ENCODE measurements at places on chromosomes 12 and 14.

DNA sequence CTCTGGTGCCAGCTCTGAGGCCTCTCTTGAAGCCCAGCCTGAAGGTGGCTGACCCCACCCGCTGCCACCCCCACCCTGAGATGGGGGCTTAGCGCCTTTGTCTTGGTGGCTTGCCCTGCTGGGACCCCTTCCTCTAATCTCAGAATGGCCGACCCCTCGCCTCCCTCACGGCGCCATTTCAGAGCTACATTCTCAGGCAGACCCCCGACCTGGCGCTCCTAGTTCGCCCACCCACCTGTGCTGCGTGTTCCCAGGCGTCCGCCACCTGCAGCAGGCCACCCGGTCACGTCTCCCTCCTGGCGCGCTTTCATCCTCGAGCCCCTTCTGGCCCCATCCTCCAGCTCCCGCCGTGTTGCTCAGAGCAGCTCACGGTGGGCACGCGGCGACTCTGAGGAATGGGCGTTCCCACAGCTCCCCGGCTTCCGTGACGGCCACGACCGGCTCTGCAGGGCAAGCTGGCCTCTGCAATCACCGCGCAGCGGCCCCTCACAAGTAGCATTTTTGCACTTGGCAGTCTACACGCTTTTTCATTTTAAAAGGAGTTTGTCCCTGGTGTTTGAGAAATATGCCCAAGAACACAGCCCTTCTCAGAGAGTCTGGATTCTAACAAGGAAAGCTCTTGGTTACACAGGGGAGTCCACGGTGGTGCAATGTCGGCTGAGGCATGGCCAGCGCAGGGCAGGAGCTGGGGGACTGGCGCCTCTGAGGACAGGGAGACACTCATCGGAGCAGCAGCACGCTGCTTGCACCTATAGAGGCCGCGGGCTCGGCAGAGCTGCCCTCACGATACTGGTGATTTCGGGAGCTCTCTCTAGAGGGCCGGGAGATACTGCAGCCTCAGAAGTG lies 105.7 kb upstream of the C14orf180 start:
- no peak for DNase-seq

DNA sequence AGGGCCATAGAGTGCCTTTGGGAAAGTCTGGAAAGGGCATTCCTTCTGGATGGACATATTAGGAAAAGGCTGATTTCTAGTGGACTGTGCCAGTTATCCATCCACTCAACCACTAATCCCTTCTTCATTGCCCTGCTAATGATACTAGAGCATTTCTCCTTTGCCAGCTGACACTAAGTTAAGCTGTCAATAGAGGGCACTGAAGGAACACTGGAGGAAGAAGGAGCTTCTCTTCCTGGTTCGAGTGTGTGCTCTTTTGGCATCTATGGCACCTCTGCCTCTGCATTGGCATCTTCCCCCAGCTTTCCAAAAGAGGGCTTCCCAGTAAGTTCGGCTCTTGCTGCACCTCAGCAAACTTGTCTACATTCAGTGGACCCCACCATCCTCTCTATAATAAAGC lies 165.4 kb downstream of the DERA start:
- peak; percentile 73 for DNase-seq

DNA sequence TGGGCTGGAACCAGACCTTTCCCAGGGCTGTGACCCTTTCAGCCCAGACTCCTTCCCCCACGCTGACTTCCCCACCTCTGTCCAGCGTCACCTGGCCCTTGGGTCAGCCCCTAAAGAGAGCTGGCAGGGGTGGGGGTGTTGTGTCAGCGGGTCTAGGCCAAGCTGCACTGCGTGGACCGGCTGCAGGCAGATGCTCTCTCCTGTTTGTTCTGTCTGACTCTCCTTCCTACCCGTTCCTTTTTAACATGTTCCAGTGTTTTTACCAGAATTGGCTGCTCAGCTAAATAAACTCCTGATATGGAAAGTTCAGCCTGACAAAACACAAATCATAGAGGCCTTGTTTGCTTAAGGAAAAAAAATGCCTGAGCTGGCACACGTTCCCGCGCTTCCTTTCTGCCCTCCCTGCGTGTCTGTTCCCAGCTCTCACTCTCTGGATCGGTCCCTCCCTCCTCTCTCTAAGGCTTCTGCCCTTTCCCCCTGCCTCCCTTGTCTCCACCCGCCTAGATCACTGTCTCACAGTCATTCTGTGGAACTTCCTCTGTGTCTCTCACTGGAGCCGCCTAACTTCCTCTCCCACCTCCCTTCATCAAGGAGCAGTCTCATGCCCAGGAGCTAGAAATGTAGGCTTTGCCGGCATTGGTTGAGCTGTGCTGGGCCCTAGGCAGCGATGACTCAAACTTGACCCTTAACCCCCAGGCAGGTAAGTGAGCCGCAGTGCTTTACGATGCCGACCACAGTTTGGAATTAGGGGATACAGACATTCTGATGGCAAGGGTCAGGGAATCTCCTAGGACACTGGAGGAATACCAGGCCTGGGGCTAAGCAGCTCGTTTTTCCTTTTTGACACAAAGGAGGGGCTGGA lies 15.5 kb upstream of the MLXIP start:
- DNase-seq: peak; percentile 19

GRCh38 chr12:112812600-112813406 lies 21.3 kb downstream of the RPH3A start:
- no peak for DNase-seq

DNA sequence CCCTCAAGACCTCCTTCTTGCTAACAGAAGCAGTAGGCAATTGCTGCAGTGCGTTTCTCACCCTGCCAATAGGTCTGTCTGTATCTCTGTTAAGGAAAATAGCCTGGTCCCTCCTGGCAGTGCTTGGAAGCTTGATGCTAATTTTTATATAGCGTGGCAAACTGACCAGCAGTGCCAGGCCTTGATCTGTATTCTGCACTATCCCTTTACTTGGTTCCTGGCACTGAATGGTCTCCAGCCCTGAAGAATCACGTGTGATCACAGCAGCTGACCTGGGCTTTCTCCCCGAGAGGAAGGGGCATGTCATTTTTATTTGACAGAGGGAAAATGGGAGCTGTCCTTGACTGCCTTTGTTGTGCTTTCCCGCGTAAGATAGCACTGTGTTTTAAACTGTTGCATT lies 48.7 kb upstream of the TRAF3 start:
- no peak for DNase-seq

- no peak for DNase-seq
Observed at GRCh38 chr12:28320353-28320752, 130.1 kb downstream of the CCDC91 start.

GRCh38 chr12:124917135-124917840 lies 2.8 kb upstream of the UBC start:
- DNase-seq: no peak

DNA sequence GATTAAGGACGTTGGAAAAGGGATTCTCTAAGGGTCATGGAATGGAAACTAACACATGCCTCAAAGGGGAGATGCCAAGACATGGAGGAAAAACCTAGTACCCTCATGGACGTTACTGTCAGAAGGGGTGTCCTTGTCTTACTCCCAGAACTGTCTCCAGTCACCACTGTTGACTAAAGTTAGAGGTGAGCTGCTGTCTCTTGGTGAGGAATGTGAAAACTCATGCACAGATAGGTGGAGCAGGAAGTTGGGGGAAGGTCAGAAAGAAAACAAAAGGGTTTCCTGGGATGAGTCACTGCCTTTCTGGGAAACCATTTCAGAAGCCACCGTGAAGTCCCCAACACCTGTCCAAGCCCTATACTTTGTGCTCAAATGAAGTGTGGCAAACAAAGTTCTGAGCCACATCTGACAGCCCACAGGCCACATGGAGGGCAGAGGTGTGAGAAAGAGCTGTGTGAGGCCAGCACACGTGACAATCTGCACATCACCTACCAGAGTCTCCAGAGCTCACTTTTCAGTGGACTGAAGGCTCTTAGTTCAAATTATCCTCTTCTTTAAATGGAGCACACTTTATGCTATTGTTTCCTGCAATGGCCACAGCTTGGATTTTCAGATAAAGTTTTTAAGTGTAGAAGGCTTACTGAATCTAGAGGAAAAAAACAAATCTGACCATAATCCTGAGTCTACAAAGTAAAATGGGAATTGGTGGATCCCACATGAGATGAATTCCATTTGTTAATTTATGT lies 92.9 kb upstream of the EGLN3 start:
- DNase-seq: no peak

DNA sequence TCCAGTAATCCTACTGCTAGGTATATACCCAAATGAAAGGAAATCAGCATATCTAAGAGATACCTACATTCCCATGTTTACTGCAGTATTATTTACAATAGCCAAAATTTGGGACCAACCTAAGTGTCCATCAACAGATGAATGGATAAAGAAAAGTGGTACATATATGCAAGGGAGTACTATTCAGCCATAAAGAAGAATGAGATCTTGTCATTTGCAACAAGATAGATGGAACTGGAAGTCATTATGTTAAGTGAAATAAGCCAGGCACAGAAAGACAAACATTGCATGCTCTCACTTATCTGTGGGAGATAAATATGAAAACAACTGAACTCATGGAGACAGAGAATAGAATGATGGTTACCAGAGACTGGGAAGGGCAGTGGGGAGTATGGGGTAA lies 109.5 kb downstream of the INSM2 start:
- DNase-seq: no peak

DNA sequence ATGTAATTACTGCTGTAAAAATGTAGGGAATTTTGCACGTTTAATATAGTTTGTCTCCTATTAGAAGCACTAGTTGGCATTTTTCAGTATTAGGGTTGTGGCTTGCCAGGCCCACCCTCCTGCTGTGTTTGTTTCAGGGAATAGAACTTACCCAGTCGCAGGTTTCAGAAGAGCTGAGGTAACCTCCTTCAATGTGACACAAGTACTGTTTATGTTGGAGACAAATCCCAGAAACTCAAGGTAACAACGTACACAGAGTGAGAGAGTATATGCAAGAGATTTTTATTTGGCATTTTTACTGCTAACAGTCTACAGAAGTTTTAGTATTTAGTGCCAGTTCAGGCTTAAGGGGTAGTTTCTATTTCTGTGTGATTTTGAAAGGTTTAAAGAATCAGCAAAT lies 284.3 kb downstream of the RAD51B start:
- no peak for DNase-seq

DNA sequence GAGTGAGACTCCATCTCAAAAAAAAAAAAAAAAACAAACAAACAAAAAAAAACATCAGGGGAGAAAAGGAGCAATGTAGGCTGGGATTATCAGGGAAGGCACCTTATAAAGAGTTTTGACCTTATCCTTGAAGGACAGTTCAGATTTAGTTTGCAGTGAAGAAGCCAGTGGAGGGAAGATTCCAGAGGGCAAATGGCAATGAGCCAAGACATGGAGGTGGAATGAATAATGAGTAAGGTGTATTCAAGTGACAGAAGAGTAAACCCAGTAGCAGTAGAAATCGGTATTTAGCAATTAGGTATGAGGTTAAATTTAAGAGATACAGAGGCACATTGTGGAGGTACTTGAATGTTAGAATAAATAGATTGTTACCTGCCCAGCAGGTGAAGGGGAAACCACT lies 2.2 kb upstream of the DUSP16 start:
- no peak for DNase-seq

GRCh38 chr12:118375348-118375747 lies 1.0 kb upstream of the SUDS3 start:
- DNase-seq: no peak

GRCh38 chr12:30203981-30204380 lies 420.2 kb upstream of the TMTC1 start:
- no peak for DNase-seq

DNA sequence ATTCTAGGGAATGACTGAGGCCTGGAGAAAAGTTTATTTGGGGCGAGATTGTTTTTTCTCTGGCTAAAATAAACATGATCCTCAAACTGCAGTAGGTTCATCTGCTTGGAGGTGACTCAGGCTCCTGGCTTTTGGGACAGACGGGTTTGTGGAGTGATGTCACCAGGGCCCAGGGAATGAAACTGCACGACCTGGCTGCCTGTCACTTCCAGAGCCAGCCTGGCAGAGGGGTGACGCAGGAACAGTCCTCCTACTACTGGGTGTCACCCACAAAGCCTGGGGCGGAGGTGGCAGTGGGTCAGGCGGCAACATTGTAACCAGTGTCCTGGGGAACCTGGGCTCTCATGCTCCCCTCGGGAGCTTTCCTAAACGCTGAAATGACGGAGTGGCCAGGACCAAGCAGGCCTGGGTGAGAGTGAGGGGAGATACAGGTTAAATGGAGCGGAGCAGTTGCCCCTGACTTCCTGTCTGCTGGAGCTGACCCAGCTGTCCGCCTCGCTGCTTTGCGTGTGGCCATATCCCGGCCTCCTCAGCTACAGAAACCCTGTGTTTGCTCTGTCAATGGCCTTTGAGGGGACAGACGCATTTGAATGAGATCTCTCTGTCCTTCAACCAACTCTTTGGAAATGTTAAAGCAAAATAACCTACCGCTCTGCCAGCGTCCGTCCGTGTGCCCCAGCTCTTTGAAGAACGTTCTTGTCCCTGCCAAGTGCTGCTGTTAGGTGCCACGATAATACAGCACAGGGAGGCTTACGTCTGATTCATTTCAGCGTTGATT lies 6.5 kb downstream of the HIP1R start:
- no peak for DNase-seq

GRCh38 chr14:99540196-99541032 lies 59.2 kb downstream of the CCNK start:
- DNase-seq: no peak

DNA sequence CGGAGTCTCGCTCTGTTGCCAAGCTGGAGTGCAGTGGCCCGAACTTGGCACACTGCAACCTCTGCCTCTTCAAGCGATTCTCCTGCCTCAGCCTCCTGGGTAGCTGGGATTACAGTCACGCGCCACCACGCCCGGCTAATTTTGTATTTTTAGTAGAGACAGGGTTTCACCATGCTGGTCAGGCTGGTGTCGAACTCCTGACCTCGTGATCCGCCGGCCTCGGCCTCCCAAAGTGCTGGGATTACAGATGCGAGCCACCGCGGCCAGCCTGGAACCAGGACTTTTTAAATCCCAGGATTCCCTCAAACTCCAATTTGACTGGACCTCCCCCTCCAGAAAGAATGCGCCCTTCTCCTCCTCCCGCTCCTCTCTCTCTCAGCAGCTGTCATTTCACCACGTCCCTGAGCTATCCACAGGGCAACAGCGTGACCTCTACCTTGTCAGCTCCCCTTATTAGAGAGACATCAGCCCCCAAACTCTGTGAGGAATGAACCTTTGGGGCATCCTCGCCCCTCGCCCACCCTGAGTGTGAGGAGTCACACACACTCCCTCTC lies 2.0 kb downstream of the ESYT1 start:
- DNase-seq: no peak

DNA sequence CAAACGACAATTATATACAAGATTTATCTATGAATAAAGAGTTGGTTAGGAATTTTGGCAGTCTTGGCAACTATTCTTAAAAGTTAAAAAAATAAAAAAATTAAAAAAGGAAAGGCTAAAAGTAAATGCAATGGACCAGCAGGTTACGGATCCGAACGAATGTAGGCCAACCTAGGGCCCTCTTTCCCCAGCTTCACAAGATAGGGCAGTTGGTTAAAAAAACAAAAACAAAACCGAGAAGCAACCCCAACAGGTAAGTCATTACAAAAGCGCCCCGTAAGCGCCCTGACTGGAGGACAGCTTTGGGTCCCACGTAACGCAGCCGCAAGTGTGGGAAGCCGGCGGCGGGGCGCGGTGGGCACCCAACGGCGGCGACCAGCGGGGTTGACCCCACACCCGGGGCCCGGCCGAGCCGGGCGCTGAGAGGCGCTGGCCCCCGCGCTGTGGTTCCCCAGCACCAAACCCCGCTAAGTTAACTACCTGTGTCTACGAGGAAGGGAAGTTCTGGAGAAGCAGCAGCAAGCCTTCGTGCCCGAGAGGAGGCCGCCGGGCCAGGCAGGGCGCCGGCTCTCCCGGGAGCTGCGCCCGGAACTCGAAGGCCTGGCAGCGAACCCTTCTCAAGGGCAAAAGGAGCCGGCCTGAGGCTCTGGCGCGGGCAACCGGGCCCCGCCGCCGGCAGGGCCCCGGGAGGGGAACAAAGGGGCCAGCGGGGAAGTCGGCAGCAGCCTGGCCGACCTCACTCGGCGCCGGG lies 882 bp downstream of the HECTD1 start:
- peak; percentile 35 for DNase-seq

Data from NCI-H2081 (cell line).